Stimulated activated CD4-positive, alpha-beta T cell treated with anti-CD3 and anti-CD28 coated beads, Interleukin-15, amount 100 ng/mL, for 1 hour (primary cell): ENCODE measurements at places on chromosomes 2 and 18.

- no peak for DNase-seq
These were observed 130.6 kb downstream of the NOL4 start for GRCh38 chr18:34094148-34094547.

DNA sequence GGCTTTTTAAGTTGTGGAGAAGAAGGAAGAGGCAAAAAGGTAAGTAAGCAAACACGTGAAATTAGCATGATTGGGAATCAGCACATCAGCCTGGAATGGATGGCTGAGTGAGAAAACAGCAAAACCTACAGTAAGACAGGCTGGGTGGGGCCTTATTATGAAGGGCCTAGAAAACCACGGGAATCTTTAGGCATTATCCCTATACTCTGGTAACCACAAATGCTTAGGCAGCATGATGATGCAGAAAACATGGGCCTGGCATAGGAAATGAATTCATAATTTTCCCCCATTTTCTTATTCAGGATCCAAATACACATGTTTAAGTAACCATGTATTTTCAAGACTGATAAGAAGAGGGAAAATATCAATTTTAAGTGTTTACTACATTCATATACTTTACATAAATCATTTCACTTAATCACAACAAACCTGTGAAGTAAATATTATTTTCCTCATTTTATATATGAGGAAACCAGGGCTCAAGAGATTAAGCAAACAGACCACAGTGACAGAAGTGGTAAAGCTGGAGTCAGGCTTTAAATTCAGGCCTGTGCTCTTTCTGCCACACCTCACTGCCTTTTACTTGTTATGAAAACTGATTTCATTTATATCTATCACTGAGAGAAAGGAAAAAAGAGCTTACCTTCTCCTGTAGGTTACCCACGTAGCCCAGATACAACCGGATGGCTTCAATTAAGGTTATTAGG, 4.0 kb downstream of the TMEM17 start:
- DNase-seq, result no peak

- no peak for DNase-seq
These were observed 72.4 kb upstream of the IL1R1 start for GRCh38 chr2:102070058-102070642.

DNA sequence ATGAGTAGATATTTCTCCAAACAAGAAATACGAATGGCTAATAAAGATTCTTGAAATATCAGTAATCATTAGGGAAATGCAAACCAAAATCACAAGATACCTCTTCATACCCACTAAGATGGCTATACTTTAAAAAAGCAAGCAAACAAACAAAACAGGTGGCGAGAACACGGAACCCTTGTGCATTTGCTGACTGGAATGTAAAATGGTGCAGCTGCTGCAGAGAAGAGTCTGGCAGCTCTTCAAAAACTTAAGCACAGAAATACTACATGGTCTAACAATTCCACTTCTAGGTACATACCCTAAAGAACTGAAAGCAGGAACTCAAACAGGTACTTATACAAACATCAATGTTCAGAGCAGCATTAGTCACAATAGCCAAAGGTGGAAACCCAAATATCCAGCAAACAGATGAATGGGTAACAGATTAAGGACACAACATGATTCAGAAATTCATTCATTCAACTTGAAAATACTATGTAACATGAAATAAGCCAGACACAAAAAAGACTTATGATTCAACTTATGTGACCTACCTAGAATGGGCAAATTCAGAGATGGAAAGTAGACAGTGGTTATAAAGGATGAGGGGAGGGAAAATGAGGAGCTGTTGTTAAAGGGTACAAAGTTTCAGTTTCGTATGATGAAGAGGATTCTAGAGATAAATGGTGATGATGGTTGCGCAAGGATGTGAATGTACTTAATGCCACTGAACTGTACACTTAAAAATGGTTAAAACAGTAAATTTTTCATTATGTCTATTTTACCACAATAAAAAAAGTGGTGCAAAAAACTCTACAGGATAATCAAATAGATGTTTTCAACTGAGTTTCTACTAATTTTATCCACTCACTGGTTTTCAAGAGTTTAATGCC, 26.9 kb upstream of the GPR75 start:
- no peak for DNase-seq

DNA sequence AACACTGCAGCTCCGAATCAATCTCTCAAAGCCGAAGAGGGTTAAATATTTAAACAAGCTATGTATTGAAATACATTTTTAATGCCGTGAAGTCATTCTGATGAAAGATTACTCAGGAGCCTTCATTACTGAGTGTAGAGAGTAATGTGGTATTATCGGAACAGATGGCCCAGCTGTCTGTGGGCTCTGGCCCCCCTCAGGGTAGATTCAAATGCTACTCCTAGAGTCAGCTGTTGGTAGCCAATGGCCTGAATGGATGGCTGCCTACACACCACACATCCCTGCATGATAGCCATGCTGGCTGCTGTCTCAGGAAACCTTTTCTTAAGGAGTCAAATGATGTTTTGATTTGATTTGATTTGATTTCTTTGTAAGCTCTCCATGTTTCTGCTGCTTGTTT, 732.3 kb upstream of the CELF4 start:
- no peak for DNase-seq

- DNase-seq, result no peak
These were observed 40.6 kb upstream of the SNED1 start for GRCh38 chr2:240957656-240958365.

- no peak for DNase-seq
These were observed 162.1 kb downstream of the LDLRAD4 start for GRCh38 chr18:13380691-13381070.

- DNase-seq, result no peak
These were observed 5.0 kb downstream of the MREG start for GRCh38 chr2:216008387-216008786.

DNA sequence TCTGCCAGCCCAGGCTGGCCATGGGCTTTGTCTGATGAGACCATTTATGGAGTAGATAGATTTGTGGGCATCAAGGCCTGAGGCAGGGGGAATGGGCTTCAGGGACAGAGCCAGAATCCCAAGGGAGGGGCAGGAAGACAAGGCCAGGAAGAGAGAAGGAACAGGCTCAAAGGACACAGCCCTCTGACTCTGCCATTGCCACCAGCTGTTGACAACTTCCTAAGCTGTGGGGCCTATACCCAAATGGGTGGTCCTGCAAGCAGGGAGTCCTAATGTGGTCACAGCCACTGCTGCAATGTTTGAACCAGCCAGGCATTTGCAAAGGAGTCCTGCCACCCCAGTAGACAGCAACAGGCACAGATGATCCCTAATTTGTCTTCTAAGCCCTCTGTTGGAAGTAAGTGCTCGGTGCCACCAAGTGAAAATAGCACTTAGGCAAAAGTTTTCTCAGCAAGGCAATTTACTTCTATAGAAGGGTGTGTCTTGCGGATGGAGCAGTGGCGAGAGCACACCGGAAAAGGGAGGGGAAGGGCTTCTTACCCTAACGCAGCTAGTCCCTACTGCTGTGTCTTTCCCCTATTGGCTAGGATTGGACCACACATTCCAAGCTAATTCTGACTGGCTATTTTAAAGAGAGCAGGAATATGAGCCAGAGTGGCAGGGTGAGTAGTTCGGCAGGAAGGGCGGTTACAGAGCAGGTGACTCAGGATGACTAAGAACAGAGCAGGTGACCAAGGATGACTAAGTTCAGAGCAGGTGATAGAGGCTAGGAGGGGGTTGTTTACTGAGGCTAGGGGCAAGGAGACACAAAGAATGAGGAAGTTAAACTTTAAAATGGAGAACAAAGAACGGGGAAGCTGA, 47.2 kb downstream of the C1QL2 start:
- no peak for DNase-seq

DNA sequence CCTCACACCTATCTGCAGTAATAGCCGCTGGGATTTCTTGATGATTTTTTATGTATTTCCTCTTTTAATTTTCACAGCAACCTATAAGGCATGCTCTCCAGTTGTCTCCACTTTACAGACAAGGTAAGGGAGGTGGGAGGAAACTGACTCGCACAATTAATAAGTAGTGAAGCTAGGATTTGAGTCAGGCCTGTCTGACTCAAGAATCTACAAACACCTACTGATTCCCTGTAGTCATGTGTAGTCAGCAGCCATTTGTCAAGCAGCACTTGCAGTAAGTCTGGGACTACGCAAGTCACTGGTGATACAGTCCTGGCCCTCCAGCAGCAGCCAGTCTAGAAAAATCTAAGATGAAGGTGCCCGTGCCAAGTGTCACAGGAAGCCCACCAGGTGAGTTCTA, 193.6 kb upstream of the PKDCC start:
- no peak for DNase-seq

GRCh38 chr2:233972941-233973575, 55.9 kb downstream of the TRPM8 start:
- no peak for DNase-seq

DNA sequence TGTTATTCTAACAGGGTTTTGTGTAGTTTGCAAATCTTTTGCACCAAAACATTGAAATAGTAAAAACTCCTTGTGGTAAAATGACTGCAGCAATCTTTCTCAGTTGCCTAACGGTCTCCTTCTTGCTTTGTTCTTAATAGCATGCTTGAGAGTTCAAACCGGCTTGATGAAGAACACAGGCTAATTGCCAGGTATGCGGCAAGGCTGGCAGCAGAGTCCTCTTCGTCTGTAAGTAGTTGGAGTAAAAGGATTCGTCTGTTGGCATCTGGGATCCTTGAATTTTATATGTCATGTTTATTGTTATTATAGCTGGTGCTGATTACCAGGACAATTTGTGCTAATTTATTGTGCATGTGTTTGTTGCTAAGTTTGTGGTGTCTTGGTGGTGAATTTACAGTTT, 138.1 kb downstream of the DTNA start:
- no peak for DNase-seq

GRCh38 chr18:8116341-8117005, 492.8 kb upstream of the RAB12 start:
- no peak for DNase-seq

- no peak for DNase-seq
These were observed 26.2 kb downstream of the UNC50 start for GRCh38 chr2:98634406-98635092.

DNA sequence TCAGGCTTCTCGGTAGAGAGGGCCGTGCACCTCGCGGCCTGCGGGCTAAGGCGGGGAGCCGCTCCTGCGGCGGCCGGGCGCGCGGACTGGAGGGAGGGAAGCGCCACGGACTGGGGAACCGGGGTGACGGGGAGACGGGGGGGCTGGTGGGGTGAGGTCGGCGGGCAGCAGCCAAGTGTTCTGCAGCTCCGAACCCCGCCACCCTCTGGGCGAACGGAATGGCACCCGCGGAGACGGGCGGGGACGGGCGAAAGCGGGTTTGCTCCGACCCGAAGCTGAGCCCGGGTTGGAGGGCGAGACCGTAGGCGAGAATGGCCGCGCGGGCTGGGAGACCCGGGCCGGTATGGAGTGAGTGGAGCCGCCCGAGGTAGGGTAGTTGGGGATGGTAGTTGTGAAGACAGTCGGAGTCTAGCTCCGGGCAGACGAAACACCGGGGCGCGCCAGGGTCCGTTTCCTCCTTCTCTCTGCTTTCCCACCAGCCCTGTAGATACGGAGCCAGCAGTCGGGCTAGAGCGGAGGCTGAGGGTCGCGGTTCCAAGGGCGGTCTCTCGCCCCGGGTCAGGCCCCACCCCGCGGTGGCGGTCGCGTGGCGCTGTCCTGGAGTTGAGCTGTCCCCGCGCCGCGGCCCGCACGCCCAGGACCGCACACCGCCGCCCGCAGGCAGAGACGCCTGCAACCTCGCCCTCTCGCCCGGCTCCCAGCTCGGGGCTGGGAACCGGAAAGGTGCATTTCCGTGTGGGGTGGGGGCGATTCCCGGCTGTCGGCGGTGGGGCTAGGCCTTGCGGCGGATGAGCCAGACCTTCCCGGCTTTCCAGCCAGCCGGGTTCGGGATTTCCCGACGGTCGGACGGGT, 160.3 kb upstream of the SIX2 start:
- DNase-seq, result no peak

DNA sequence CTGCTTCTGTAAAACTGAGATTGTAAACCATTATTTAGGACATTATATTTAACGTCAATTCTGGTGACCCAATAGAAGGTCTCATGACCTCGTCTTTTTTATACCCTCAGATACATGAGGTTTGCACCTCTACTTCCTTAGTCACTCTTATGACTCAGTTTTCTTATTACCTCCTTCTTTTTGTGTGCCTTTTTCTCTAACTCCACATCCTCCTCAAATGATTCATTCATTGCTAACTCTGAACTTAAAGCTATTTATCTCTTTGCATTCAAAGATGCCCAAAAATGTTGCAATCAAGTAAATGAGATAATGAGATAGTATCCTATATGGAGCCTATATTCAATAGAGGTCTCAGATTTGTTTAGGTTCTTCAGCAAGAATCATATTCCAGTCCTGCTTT, 121.0 kb upstream of the KYNU start:
- no peak for DNase-seq

GRCh38 chr18:22170421-22171257, 1.2 kb downstream of the GATA6 start:
- no peak for DNase-seq

DNA sequence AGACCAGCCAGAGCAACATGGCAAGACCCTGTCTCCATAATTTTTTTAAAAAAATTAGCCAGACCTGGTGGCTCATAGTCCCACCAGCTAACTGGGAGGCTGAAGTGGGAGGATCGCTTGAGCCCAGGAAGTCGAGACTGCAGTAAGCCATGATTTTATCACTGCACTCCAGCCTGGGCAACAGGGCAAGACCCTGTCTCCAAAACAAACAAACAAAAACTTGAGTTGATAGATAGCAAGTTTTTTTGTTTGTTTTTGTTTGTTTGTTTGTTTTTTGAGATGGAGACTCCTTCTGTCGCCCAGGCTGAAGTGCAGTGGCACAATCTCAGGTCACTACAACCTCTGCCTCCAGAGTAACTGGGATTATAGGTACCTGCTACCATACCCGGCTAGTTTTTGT, 18.8 kb downstream of the RELCH start:
- no peak for DNase-seq

GRCh38 chr2:108270768-108271506, 17.8 kb upstream of the SULT1C2 start:
- no peak for DNase-seq

GRCh38 chr18:47249314-47249981, 2.0 kb downstream of the SKOR2 start:
- DNase-seq, result no peak

- no peak for DNase-seq
These were observed 89.4 kb downstream of the TNS1 start for GRCh38 chr2:217913436-217913835.

- DNase-seq, result no peak
These were observed 950.8 kb upstream of the SLC39A10 start for GRCh38 chr2:194706179-194706578.

DNA sequence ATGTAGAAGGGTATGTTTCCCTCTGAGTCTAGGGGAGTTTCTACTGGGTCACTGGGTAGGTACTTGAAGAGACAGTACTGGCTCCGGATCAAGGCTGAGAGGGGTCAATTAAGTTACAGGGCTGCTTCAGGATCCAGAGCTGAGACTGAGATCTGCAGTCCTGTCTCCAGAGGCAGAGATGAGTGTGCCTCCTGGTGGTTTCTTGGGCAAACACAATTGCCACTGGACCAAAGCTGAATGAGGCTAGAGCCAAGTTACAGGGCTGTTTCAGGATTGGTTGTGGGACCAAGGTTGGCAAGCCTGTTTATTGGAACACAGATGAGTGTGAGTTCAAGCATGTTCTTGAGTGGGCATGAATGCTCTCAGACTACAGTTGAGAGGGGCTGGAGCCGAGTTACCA, 157.9 kb downstream of the ADCYAP1 start:
- no peak for DNase-seq
